ENCODE measurements at places on chromosomes 2 and 18. TPM values are rescaled to one million over a fixed set of nuclear protein-coding genes. Genes with fewer than 3 reads are reported as not detected.
A peak's percentile ranks its signal among the peaks of the same experiment; 100 is the strongest.

ADRA2B gene
- total RNA-seq = 0.87 TPM

DNA sequence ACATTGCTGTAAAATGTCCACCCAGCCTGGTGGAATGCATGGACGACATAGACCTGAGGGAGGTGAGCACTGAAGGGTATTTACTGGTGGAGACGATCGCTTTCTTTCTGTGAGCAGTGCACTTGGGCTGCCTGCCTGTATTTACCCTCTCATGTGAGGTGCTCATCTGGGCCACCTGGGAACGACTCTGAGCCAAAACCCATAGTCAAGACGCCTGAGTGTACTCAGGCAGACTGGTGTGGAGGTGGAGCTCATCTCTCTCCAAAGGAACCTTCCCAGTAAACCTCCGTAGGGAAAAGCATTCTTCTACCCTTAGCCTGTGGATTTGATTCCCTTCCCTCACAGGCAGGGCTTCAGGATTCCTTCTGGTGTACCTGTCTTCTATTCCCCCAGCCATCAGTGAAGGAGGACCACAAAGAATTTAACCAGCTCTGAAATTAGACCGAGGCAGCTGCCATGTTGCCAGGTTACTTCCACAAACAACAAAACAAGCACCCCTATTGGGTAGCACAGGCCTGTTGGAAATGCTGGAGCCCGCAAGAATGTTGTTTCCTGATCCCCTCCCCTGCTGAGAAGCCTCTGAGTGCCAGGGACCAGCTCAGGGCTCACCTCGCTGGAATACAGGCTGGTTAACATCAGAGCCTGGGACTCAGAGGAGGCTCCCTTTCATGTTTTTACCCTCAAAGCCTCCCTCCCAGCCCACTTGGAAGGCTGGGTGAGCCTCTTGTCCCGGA lies 47.5 kb upstream of the TXNDC2 start:
- peak; percentile 53 for DNase-seq
- no peak overlapping the region for H3K27ac ChIP-seq
- no peaks in the 10 kb centered on the region for H3K36me3 ChIP-seq
- H3K27me3 ChIP-seq = no peaks in the 10 kb centered on the region
- H3K4me1 ChIP-seq = peaks cover 16% of the 10 kb centered on the region

DNA sequence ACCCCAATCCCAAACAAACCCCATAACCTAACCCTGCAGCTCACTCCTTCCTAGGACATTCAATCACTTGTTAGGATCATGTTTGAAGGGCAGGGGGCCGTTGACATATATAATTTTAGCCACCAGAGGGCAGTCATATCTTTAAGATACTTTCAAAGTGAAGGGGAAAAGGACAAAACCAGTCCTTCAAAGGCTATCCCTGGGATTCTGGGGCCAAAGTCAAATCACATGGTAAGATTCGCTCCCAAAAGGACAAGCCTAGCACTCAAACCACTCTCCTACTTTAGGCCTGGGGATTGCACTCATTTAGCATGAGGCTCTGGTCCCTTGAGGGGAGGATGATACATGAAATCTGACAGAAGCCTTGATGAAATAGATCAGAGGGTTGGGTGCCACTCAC lies 44.6 kb downstream of the HAUS1 start:
- no peaks in the 10 kb centered on the region for H3K4me1 ChIP-seq
- no peak overlapping the region for H3K4me3 ChIP-seq

GRCh38 chr2:34229998-34230397 lies 630.9 kb upstream of the FAM98A start:
- no peak for DNase-seq
- no peaks in the 10 kb centered on the region for H3K36me3 ChIP-seq
- no peaks in the 10 kb centered on the region for H3K27me3 ChIP-seq
- no peak overlapping the region for H3K4me3 ChIP-seq

COL3A1 gene
- 8,329 TPM for total RNA-seq

IL37 gene
- total RNA-seq = not detected

- no peak overlapping the region for H3K4me3 ChIP-seq
- no peak overlapping the region for H3K27ac ChIP-seq
- no peaks in the 10 kb centered on the region for H3K4me1 ChIP-seq
- no peaks in the 10 kb centered on the region for H3K36me3 ChIP-seq
Measured at GRCh38 chr2:42769583-42770287, 5.8 kb upstream of the OXER1 start.

- peaks cover 3% of the 10 kb centered on the region for H3K4me1 ChIP-seq
- H3K36me3 ChIP-seq = no peaks in the 10 kb centered on the region
- H3K27ac ChIP-seq = no peak overlapping the region
- DNase-seq = no peak
Measured at GRCh38 chr2:5759949-5760348, 67.8 kb downstream of the SOX11 start.

GRCh38 chr2:48228345-48228684 lies 301.6 kb upstream of the STON1 start:
- no peak overlapping the region for H3K4me3 ChIP-seq
- no peaks in the 10 kb centered on the region for H3K27me3 ChIP-seq
- no peaks in the 10 kb centered on the region for H3K4me1 ChIP-seq
- DNase-seq = no peak

LOXL3 gene
- 13.3 TPM for total RNA-seq

MEP1B gene
- 0.36 TPM for total RNA-seq

- no peak overlapping the region for H3K4me3 ChIP-seq
- no peaks in the 10 kb centered on the region for H3K27me3 ChIP-seq
- no peak overlapping the region for H3K27ac ChIP-seq
Measured at GRCh38 chr2:39584283-39584965, 81.3 kb upstream of the TMEM178A start.

GRCh38 chr2:12918835-12919445 lies 202.2 kb downstream of the TRIB2 start:
- H3K36me3 ChIP-seq = no peaks in the 10 kb centered on the region
- no peaks in the 10 kb centered on the region for H3K4me1 ChIP-seq
- no peaks in the 10 kb centered on the region for H3K27me3 ChIP-seq
- H3K4me3 ChIP-seq = no peak overlapping the region
- no peak for DNase-seq

DNA sequence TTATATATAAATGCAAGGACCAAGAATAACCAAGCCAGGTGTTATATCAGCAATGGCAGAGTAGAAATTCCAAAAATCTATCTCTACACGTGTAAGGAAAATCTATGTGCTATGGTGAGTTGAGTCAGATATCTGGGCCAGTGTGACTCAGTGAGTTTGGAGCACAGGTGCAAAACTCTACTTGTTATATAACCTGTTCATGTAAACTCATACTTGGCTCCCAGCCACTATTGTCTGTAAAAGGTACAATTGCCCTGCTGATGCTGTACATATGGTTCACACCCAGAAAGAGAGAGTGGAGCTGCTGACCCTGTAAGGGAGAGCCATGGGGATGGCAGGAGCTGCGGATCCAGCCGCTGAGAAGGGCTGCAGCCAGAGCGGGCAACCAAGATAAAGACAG lies 112.0 kb downstream of the TRABD2A start:
- no peak overlapping the region for H3K4me3 ChIP-seq
- DNase-seq = no peak
- H3K36me3 ChIP-seq = no peaks in the 10 kb centered on the region
- no peaks in the 10 kb centered on the region for H3K4me1 ChIP-seq

- H3K4me1 ChIP-seq = no peaks in the 10 kb centered on the region
- no peak overlapping the region for H3K4me3 ChIP-seq
- no peaks in the 10 kb centered on the region for H3K36me3 ChIP-seq
- H3K27ac ChIP-seq = no peak overlapping the region
- DNase-seq = no peak
Measured at GRCh38 chr2:209324281-209324680, 99.6 kb upstream of the MAP2 start.
